ENCODE measurements at places on chromosomes 3 and 15.

- DNase-seq = no peak
Observed at GRCh38 chr3:87203809-87204208, 23.3 kb upstream of the CHMP2B start.

DNA sequence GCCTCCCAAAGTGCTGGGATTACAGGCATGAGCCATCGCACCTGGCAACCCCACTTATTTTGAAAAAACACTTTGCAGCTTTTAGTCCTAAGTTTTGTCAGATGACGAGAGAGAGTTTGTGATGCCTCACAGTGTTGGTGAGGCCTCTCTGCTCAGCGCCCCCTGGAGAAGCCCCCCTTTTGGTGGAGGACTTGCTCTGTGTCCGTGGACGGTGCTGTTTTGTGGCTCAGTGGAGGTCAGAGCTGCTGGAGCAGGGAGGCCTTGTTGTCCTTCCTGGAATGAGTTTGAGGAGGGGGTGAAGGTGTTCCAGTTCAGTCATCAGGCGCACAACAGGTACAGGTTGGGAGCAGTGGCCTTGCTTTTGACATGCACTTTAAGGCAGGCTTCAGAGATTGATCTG, 58.0 kb downstream of the PGPEP1L start:
- DNase-seq = no peak

DNA sequence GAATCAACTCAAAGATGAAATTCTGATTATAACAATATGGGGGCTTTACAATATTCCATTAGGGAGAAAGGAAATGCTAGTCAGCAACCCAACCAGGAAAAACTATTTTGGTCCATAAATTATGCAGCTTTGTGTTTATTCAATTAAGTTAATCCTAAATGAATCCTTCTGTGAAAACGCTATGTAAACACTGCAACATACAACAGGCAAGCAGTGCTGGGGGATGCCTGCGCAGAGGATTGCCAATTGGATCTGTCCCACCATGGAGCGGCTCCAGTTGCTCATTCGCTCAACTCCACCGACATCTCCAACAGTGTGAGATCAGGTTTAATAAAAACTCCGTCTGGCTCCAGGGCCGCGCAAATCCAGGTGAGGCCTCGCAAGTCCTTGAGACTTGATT, 290.5 kb upstream of the VEPH1 start:
- DNase-seq = no peak

- no peak for DNase-seq
Observed at GRCh38 chr3:138089091-138089490, 26.3 kb downstream of the DZIP1L start.

DNA sequence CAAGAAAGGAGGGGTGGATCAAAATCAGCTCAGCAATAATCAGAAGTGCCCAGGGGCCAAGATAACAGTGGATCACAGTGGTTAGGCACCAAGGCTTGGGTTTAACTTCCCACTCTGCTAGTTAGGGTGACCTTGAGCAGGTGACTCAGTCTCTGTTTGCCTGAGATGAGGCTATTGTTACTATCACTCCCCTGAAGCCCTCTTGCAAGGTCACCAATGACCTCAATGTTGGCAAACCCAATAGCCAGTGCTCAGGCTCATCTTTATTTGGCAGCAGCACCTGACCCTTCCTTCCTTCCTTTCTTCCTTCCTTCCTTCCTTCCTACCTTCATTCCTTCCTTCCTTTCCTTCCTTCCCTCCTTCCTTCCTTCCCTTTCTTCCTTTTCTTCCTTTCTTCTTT, 102.4 kb upstream of the HACD2 start:
- no peak for DNase-seq

- no peak for DNase-seq
Observed at GRCh38 chr3:71393093-71393492, 190.4 kb downstream of the FOXP1 start.

GRCh38 chr3:49653621-49654020, 20.5 kb upstream of the APEH start:
- DNase-seq = no peak

- DNase-seq = no peak
Observed at GRCh38 chr3:121918779-121919483, 24.7 kb downstream of the SLC15A2 start.

- DNase-seq = no peak
Observed at GRCh38 chr3:77320514-77320913, 280.6 kb downstream of the ROBO2 start.

DNA sequence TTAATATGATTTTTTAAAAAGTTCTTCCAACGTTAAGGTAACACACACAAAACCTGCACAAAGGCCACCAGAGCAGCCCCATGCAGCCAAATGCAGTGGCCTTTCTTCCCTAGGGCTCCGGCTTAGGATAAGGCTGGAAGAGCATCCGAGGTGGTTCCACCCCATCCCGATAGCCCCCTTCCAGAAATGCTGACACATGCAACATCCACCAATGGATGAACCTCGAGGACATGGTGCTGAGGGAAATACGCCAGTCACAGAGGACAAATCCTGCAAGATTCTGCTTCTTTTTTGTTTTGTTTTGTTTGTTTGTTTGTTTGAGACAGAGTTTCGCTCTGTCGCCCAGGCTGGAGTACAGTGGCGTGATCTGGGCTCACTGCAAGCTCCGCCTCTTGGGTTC, 199.3 kb upstream of the NSMCE3 start:
- no peak for DNase-seq

DNA sequence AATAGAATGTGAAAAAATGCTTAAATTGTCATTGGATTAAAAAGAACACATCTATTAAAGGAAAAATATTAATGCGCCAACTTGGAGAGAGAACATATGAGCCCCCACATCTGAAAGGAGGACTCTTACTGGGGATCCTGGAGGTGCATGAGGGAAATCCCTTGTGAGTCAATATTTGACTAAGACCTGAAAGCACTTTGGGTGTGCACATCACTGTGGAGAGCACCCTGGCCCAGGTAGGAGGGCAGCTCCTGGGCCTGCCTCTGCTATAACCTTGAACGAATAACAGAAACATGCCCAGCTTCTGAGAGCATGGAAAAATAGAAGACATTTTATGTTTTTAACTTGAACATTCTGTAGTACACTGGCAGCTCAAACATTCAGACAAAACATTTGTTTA, 199.8 kb downstream of the GAP43 start:
- DNase-seq = no peak

- DNase-seq = no peak
Observed at GRCh38 chr15:44298878-44299277, 10.4 kb downstream of the GOLM2 start.

DNA sequence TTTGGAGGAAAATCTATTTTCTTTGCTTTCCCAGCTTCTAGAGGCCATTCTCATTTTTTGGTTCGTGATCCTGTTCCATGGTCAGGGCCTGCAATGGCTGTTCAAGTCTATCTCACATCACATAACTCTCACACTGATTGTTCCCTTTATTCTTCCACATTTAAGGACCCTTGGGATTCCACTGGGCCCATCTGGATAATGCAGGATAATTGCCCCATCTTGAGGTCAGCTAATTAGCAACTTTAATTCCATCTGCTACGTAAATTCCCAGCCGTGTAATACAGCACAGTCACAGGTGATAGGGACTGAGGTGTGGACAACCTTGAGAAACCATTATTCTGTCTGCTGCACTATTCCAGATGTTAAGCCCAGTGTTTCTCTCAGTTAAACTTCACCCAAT, 311.6 kb upstream of the CNTN4 start:
- DNase-seq = no peak

GRCh38 chr15:80480909-80481308, 76.7 kb downstream of the ARNT2 start:
- DNase-seq = no peak

- DNase-seq = no peak
Observed at GRCh38 chr15:63284335-63284734, 6.9 kb downstream of the APH1B start.

GRCh38 chr15:38885471-38885952, 320.9 kb upstream of the RASGRP1 start:
- DNase-seq = no peak

GRCh38 chr15:38541026-38541425, 23.6 kb downstream of the RASGRP1 start:
- DNase-seq = no peak

DNA sequence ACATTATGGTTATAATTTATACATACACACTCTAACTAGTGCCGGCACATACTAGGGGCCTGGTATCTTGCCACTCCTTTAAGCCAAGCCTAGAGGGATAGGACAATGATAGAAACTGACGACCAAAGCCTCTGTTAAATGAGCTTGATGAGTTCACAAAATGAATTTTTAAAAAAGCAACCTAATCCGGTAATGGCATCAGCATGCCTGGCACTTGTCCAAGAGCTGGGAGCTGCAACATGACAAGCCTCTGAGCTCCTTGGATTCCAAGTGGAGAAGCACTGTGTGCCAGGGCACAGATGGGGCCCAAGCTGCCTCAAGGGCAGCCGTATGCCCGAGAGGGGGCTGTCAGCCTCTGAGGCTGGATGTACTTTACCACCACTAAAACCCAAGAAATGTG, 9.7 kb downstream of the ETV5 start:
- DNase-seq = peak; percentile 5

- DNase-seq = no peak
Observed at GRCh38 chr3:189637750-189638149, 6.6 kb downstream of the TP63 start.

GRCh38 chr3:187531831-187532230, 138.4 kb downstream of the SST start:
- no peak for DNase-seq

DNA sequence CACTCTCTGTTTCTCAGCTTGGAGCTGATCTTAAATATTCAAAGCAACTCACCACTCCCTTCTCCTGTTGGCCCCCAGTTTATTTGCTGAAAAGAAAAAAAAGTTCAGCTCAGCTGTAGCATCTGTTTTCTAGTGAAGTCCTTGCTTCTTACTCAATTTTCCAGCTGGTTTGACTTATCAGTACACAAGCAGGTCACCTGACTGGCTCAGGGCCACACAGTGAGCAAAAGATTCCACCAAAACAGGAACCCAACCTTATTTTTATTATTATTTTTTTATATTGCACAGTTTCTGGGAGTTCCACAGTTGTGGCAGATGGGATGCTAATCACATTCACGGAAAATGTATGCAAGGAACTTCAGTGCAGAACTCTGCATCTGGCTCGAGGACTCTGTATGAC, 390.7 kb upstream of the RGMA start:
- no peak for DNase-seq

GRCh38 chr3:135133905-135134683, 339.0 kb downstream of the EPHB1 start:
- DNase-seq = no peak

DNA sequence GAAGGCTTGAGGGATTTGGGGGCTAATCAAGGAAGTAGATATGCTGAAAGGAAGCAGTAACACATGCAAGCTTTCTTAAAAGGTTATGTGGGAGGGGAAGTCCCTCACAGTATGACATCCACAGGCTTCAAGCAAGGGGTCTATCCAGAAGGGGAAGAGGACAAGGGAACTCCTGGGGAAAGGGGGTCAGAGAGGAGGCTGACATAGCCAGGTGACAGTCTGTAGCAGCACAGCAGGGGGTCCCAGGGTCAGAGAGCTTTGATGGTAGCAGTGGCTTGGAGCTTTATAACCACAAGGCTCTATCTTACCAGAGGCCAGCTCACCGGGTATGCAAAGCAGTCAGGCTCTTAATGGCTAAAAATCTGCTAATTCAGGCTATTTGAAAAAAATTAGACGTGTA, 150.6 kb upstream of the NSMCE3 start:
- no peak for DNase-seq

- DNase-seq = no peak
Observed at GRCh38 chr3:184174284-184174645, 390 bp upstream of the AP2M1 start.

DNA sequence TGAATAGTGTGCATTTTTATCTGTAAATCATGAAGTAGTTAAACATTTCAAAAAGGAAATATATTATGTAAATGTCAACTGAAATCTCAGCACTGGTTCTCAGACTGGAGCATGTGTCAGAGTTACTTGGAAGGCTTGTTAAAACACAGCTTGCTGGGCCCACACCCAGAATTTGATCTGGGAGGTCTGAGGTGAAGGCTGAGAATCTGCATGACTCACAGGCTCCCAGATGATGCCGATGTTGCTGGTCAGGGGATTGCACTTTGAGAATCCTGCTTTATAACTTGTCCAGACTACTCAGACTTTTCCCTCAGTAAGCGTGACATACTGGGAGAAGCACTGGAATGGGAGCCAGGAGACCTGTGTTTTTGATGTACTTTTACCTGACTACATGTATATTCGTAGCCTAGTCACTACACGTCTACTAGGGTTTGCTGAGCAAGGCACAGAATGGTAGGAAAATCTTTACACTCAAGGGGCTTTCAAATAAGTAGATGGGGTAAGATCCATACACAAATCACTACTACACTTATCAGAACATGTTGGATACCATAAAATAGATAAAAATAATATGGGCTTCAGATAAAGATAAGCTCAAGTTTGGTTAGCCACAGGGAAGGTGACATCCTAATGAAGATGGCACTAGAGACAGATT, 77.1 kb upstream of the MEX3B start:
- DNase-seq = no peak

DNA sequence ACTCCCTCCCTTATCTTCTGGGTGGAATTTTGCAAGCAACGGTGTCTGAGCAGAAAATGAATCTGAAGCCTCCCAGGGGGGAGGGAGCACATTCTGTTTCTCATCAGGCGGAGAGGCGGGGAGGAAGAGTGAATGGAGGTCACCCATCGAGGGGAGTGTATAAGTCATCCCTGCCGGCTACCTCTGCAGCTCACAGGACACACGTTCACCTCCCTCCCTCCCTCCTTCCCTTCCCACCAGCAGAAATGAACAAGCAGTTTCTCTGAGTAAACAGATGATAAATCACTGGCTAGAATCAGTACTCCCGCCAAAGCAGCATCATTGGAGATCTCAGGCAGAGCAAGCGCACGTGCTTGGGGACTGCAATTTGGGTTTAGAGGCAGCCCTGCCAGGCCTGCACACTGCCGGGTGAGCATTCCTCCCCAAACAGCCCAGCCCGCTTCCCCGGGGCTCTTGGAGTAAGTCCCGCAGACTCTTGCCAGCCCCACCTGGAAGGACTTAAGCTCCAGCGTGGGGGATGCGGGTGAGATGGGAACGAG, 38.3 kb downstream of the CPN2 start:
- no peak for DNase-seq

GRCh38 chr3:12299026-12299425, 10.2 kb downstream of the PPARG start:
- no peak for DNase-seq

- DNase-seq = no peak
Observed at GRCh38 chr15:69222002-69222474, 61.6 kb downstream of the GLCE start.

DNA sequence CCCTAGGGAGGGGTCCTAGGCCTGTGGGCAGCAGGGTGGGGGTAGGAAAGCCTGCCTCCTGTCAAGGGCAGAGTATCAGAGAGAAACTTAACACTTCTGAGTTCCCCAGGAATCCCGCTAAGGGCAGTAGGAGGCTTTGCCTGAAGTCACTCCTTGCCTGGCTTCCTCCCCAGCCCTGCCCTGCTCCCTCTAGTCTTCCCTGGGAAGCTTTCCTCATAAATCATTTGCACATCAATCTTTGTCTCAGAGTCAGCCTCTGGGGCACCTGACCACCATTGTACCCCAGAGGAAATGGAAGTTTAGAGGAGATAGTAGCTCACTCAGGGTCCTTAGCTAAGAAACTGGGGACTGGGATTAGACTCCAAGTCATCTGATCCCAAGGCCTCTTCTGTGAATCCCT, 129.4 kb upstream of the TLE3 start:
- DNase-seq = no peak

- DNase-seq = no peak
Observed at GRCh38 chr3:28150465-28151206, 90.8 kb upstream of the CMC1 start.
